ENCODE measurements at places on chromosomes 1 and 21. TPM values are rescaled to one million over a fixed set of nuclear protein-coding genes. Genes with fewer than 3 reads are reported as not detected.

DNA sequence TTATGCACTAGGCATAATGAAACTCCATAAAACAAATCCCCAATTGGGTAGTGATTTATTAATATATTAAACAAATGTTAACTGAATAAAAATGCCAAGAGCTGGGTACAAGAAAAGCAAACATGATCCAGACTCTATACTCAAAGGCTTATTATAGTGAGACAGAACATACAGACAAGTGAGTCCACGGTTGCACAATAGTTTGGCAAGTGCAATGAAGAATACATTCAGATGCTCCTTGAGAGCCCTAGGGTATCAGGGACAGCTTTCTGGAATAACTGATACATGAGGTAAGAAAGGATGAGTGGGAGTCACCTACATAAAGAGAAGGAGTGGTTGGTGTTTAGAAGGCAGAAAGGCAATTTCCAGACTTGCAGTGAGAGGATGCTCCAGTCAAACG lies 85.1 kb downstream of the VAV3 start:
- DNase-seq = peak; percentile 85

DNA sequence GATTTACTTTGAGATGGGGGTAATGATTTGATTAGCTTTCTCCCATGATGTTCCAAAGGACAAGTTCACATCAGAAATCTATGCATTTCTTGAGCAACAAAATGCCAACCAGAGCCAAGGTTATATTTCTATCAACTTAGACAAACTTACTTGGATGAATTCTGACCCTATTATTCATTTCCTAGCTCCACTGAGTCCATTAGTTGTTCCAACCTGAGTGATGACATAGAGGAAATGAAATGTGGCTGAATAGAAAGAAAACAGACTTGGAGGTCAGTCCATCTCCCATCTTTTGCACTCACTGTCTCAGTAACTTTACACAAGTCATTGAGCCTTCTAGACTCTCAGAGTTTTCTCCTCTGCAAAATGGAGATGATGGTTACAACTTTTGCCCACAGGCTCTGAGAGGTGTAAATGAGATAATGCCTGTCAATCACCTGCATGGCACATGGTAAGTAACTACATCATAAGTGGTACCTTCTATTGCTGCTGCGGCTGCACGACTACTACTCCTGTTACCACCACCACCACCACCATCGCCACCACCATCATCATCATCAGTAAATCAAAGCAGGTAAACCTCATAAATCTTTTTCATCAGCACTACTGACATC lies 98.2 kb downstream of the PTPN14 start:
- DNase-seq = no peak

DNA sequence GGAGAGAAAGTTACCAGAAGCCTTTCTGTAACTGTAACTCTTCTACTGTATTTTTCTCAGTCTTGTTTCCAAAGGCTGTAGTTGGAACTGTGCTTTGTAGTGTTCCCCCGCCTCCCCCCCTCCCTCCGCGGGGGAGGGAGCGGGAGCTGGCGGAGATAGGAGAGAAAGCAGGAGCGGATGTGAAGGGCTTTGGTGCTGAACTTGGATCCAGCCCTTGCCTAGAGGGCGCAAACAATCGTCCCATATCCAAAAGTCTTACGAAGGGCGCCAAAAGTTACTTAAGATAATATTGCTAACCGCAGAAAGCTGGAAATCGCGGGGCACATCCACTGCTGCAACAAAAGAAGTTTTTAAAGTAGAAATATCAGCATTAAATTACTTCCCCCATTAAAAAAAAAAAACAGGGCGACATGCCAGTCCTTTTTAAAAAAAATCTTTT lies 2.4 kb upstream of the NFIA start:
- peak; percentile 96 for DNase-seq

DNA sequence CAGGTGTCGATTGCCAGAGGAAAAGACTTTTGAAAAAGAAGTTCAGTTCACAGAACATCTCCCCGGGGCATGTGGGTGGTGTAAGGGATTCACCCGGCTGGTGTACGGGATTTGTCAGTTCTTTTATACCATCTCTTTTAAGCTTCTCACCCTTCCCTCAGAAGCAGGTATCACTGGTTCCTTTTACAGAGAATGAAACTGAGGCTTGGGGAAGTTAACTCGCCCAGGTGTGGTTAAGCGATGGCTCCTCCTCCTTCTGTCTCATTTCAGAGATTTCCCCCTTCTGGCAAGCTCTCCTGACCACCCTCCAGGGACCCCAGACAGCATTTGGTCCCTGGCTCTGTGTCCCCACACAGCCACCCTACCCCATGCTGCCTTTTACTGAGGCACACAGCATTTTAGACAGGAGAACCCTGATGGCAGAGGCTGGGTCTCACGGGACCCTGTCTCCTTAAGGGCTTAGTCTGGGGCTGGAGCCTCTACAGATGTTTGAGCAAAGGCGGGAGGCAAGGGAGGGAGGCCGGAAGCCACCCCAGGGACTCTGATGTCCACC lies 2.8 kb upstream of the ECE1 start:
- no peak for DNase-seq

GRCh38 chr1:109273570-109274288 lies 9.2 kb downstream of the PSRC1 start:
- no peak for DNase-seq

DNA sequence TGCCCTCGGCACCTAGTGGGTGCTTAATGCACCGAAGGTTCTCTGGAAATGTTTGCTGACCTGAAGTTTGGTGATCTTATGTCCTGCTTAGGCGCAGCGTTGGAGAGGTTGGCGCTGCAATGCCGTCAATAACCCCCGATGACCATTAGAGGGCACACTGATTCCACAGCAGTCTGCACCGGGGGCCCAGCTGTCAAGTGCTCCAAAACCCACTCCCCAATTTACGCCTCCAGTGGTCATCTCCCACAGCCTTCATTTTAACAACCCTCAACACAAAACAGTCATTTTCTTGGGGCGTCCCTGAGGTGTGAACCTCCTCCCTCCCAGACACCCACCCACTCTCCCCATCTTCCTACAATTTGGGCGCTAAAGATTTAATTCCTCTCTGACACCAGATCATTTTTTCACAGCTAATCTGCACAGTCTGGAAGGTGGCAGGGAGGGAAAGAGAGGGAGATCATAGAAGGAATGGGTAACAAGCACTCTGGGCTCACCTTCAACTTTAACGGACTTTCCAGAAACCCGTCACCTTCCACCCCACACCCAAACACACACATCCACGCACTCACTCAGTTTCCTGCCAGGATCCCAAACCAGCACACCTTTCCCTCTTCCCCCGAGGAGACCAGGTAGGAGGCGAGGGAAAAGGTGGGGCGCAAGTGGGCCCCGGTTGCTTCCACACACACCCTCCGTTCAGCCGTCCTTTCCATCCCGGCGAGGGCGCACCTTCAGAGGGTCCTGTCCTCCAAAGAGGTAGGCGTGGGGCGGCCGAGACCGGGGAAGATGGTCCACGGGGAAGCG lies 570 bp upstream of the NPR1 start:
- DNase-seq = peak; percentile 52

- DNase-seq = no peak
Measured at GRCh38 chr1:208251015-208251414, 6.8 kb upstream of the PLXNA2 start.

Gene MAP3K21
- 3.6 TPM for total RNA-seq

DNA sequence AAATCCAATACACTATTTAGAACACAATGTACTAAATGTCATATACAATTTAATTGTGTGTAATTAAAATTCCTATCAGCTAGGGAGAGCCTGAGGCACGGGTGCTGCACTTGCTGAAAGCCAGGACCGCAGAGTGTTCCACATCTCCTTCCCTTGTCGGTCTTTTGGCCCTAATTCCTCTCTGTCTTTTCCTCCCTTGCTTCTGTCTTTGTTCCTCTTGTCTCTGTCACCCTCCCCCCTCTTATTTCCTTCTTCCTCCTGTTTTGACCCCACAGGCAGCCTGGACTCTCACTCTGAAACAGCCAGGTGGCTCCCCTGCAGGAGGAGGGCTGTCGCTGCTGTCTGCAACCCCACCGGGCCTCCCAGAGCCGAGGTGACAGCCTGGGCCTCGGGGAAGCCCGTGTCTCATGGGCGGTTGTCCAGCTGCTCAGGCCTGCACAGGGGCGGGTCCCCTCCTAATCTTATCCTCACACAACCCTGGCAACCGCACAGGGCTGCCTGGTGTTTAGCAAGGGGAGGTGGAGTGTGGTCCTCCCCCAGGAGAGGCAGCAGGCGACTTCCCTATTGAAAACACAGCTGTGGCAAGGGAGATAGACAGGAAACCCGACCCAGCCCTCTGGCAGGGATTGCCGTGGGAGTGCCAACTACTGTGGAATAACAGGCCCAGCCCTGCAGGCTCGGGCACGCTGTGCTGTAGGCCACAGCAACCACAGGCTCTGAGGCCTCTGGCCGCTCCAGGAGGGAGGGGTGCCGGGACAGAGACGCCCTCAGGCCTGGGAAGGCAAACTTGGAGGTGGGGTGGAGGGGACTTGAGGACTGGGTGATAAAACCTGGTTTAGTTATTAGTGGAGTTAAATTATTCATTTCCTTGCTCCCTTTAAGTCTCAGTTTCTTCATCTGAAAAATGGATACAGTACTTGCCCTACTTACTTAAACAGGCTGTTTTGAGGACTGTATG lies 68.8 kb upstream of the WDR26 start:
- DNase-seq = peak; percentile 92

- DNase-seq = peak; percentile 95
Measured at GRCh38 chr1:103108376-103109150, at the start of gene COL11A1. Gene COL11A1 (minus strand): TSS chr1:103108522. CDS start chr1:103108178, 344 bp downstream.

DNA sequence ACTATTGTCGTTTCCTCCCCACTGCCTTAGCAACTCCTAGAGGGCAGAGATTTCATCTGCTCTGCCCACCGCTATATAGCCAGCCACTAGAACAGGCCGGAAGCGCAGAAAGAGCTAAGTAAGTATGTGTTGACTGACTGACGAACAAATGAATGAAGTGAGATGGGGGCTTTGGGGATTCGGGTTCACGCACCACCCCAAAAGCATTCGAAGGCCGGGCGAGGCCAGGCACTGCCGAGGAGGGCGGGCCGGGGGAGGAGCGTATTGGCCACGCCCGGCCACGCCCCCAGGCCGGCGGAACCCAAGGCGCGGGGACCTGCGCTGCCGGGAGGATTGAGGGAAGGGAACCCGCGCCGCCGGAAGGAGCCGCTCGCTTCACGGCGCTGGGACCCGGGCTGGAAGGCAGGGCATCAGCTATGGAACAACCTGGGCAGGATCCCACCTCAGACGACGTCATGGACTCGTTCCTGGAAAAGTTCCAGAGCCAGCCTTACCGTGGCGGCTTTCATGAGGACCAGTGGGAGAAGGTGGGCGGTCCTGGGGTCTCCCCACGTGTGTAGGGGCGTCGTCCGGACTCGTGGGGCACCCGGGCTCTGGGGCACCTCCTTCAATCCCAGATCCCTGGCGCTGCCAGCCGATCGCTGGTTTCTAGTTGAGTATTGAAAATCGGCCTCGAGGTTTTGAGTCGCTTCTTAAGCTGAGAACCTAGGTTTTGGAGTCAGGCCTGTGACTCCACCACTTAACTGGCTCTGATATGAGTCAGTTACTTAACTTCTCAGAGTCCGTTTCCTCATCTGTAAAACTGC lies at the start of gene TTC4:
Gene TTC4 (plus strand): TSS at position 369 of the 806 bp plus-strand sequence. CDS start 48 bp downstream, at position 417.
- DNase-seq = peak; percentile 84

Gene NR0B2
- total RNA-seq = not detected

GRCh38 chr1:244057474-244058385 lies 6.6 kb downstream of the ZBTB18 start:
- no peak for DNase-seq

GRCh38 chr1:107529511-107530149 lies 388.8 kb downstream of the NTNG1 start:
- peak; percentile 46 for DNase-seq

Gene SYCP1
- 2.4 TPM for total RNA-seq

Gene NKAIN1
- total RNA-seq = not detected

- DNase-seq = no peak
Measured at GRCh38 chr1:65316233-65316632, 6.9 kb downstream of the DNAJC6 start.

DNA sequence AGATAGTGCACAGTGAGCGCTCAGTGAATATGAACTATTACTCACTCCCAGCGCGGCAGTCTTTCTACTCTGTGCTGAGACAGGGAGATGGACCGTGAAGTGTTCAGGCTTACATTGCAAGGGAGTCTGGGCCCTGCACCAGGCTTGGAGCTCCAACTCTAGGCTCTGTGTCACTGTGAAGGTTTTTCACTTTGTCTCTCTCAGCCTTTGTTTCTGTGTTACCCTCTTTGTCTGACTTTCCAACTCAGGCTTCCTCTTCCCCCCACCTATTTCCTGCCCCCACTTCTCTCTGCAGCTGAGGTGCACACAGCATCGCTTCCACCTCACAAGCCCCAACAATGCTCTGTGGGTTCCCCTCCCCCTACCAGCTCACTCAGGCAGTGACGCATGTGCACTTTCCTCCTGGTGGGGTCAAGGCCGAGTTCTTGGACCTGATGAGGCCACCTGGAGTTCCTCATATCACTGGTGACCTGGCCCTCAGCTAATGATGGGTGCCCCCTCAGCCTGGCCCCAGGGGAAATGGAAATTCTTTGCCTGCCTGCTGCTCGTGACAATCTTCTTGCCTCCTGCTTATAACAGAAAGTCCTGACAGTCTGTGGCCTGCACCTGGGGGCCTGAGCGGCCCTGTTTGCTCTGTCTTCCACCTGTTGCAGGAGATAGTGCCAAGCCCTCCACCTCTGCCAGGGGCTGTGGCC lies 1.1 kb upstream of the LCK start:
- peak; percentile 33 for DNase-seq

Gene ATP1A4
- total RNA-seq = 0.96 TPM
